OCI-LY7 (cell line): ENCODE measurements at places on chromosomes 2 and 18.

DNA sequence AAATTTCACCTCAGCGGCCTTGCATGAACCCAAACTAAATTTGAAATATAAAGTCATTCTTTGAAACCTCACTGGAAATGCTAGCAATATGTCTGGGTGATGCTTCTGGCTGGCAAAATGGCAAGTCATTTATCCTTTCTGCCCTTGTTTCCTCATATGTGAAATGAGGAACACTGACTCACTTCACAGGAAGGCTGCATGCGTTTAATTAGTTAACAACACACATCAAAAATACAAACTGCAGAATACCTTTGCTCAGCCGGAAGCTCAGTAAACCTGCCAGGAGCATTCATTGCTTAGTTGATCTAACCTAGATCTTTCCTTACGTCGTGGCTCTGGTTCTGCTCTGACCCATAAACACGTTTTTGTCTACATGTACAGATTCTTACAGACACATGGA is 214.2 kb upstream of the ACVR2A start:
- DNase-seq, result no peak

DNA sequence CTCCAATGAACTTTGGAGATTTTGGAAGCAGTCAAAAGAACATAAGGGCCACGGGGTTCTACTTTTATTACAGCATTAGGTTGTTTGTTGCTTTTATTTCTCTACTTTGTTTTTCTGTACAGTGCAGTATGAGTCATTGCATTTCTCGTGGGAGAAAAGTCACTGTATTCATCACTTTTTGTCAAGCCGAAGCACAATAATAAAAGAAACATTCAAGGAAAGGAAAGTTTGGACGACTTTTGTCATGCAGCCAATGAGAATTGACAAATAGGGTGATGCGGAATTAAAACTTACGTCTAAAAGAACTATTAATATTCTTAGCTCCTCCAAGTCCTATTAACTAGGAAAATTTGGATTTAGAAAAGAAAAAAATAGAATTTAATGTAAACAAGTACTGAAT is 209.9 kb downstream of the TMEM182 start:
- DNase-seq, result no peak

- DNase-seq, result no peak
Measured at GRCh38 chr2:190678444-190679162, 29.7 kb downstream of the NAB1 start.

GRCh38 chr2:188957646-188958045 is 16.5 kb upstream of the COL3A1 start:
- DNase-seq, result no peak

- DNase-seq, result no peak
Measured at GRCh38 chr2:43025709-43026295, 200.6 kb downstream of the ZFP36L2 start.

DNA sequence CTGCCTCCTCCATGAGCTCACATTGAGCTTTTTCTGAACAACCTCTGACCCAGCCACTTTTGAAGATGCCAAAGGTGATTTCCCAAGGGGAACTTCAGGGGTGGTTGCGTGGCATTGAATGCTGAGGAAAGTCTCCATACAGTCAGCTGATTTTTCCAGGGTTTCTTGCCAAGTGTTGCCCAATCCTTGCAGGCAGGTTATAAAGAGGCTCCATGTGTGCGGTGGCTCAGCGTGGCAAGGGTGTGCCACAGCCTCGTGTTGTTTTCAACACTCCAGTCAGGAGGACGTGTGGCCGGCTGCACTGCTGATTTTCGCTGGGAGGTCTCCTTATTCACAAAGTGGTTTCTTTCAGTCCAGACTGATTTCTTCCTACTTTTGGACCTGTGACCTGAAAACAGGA is 81.4 kb upstream of the GATA6 start:
- DNase-seq, result no peak

GRCh38 chr2:58845011-58845410 is 603.9 kb upstream of the FANCL start:
- no peak for DNase-seq

GRCh38 chr2:8922431-8922830 is 81.1 kb downstream of the MBOAT2 start:
- DNase-seq, result no peak

GRCh38 chr2:6747433-6747832 is 118.3 kb downstream of the CMPK2 start:
- no peak for DNase-seq
